Tibial nerve (tissue), 4 donors: ENCODE measurements at places on chromosomes 3 and 15. TPM values are rescaled to one million over a fixed set of nuclear protein-coding genes. Genes with fewer than 3 reads are reported as not detected.
A peak's percentile ranks its signal among the peaks of the same experiment; 100 is the strongest.

GRCh38 chr3:142850395-142851023, 38.4 kb downstream of the PCOLCE2 start:
- H3K4me1 ChIP-seq = no peaks in the 10 kb centered on the region
- H3K27ac ChIP-seq = no peak overlapping the region
- no peak overlapping the region for H3K4me3 ChIP-seq
- no peaks in the 10 kb centered on the region for H3K36me3 ChIP-seq

- peak overlapping the region; percentile 59 for H3K27ac ChIP-seq
- H3K36me3 ChIP-seq = no peaks in the 10 kb centered on the region
- no peak overlapping the region for H3K4me3 ChIP-seq
- DNase-seq = peak; percentile 56
- H3K4me1 ChIP-seq = no peaks in the 10 kb centered on the region
Observed at GRCh38 chr3:143786219-143787191, 61.8 kb downstream of the SLC9A9 start.

GRCh38 chr15:98840053-98840452, 167.5 kb downstream of the PGPEP1L start:
- H3K27ac ChIP-seq = no peak overlapping the region
- H3K4me3 ChIP-seq = no peak overlapping the region
- no peaks in the 10 kb centered on the region for H3K4me1 ChIP-seq
- H3K27me3 ChIP-seq = no peaks in the 10 kb centered on the region

- no peak overlapping the region for H3K27ac ChIP-seq
- no peaks in the 10 kb centered on the region for H3K4me1 ChIP-seq
- no peaks in the 10 kb centered on the region for H3K36me3 ChIP-seq
- DNase-seq = no peak
Observed at GRCh38 chr3:159635047-159635641, 353.5 kb upstream of the IL12A start.

- no peaks in the 10 kb centered on the region for H3K36me3 ChIP-seq
- H3K4me3 ChIP-seq = peak overlapping the region; percentile 77
- peak overlapping the region; percentile 99 for H3K27ac ChIP-seq
- no peaks in the 10 kb centered on the region for H3K4me1 ChIP-seq
Observed at GRCh38 chr15:90184786-90185704, 16.1 kb upstream of the SEMA4B start.

DNA sequence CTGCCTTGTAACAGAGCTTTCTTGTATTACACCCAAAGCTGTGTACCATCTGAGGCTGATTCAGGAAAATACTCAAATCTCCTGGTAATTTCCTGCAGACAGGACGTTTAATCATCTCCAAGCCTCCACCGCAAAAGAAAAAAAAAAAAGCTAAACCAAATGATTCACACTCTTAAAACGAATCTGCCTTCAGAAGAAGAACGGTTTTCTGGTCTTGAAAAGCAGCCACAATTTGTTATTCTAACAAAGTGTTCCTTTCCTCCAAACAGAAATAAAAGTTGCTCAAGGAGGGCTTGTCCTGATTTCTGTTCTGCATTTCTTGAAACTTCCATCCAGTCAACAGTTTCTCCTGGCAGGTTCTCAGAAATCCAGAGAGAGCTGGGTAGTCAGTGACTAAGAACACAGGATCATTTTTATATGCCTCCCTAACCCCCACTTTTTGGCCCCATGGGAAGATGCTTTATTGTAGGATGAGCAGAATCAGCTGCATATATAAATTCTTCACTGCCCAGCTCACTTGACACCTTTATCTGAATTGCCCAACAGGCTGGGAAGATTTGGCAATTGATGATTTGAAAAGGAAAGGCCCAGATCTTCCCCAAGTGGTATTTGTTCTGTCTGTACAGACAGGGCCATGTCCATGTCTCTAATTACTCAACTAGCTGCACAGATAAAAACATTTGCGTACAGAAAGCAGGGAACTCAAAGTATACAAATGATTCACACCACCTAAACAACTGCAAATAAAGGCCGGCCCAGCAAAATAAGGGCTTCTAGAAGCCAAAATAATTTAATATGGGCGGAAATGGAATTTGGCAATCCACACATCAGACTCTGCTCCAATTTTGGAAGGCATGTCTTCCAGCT, 41.0 kb upstream of the PRICKLE2 start:
- H3K4me3 ChIP-seq = peak overlapping the region; percentile 61
- no peaks in the 10 kb centered on the region for H3K36me3 ChIP-seq
- no peaks in the 10 kb centered on the region for H3K4me1 ChIP-seq
- DNase-seq = no peak
- peak overlapping the region; percentile 87 for H3K27ac ChIP-seq

DNA sequence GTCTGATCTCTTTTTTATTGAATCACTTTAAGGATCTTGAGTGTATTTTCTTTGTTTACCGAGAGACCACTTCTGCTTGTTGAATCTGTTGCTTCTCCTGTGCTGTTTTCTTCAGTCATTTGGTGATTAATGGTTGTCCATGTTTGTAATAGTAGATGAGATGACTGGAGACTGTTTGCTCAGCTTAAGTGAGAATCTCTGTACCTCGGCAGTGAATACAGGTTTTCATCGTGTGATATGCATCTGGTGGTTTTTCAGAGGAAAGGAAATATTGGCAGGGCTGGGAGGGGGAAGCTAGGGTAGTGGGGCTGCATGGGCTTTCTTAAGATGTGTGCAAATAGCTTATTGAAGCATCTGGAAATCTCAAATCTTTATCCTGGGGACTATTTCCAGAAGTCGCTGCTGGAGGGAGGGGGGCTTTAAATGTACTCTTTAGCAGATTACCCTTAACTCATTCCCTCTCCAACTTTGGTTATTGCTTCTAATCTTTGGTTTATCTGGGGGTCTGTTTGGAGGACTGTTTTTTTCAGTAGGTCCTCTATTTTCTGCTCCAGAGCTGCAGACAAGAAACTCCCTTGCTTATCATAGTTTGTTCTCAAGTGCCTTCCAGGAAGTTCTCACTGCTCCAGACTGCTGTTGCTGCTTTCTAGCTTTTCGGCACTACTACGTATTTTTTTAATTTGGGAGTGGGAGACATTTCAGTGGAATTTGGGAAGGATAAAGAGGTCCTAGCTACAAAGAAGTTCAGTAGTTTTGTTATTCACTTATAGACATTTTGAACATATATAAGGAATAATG, 19.4 kb downstream of the CMTM8 start:
- no peaks in the 10 kb centered on the region for H3K4me1 ChIP-seq
- DNase-seq = no peak
- no peaks in the 10 kb centered on the region for H3K36me3 ChIP-seq
- no peak overlapping the region for H3K27ac ChIP-seq

- no peak overlapping the region for H3K4me3 ChIP-seq
- H3K27me3 ChIP-seq = no peaks in the 10 kb centered on the region
- no peaks in the 10 kb centered on the region for H3K4me1 ChIP-seq
- H3K36me3 ChIP-seq = peaks cover 19% of the 10 kb centered on the region
- no peak for DNase-seq
- H3K27ac ChIP-seq = no peak overlapping the region
Observed at GRCh38 chr3:25532431-25533162, 104.5 kb downstream of the RARB start.

- H3K4me3 ChIP-seq = no peak overlapping the region
- no peaks in the 10 kb centered on the region for H3K27me3 ChIP-seq
- no peaks in the 10 kb centered on the region for H3K36me3 ChIP-seq
- no peak overlapping the region for H3K27ac ChIP-seq
- no peak for DNase-seq
- H3K4me1 ChIP-seq = no peaks in the 10 kb centered on the region
Observed at GRCh38 chr15:87609894-87610293, 646.6 kb downstream of the NTRK3 start.

DNA sequence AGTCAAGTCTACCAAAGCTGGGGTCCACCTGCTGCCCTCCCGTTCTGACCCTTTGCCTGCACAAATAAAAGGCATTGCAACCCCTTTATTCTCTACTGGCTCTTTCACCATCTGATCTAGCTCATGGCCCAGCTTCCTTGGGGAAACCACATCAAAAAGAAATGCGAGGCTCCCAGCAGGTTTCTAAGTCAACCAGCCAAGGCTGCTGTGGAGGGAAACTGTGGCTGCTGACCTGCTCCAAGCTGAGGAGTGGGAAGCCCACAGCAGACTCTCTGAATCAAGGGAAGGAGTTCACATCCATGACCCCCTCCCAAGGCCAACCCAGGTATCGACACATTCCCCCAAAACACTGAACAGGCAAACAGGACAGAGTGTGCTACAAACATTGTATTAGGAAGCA, 25.2 kb upstream of the SLCO2A1 start:
- H3K27me3 ChIP-seq = no peaks in the 10 kb centered on the region
- no peaks in the 10 kb centered on the region for H3K36me3 ChIP-seq
- no peak overlapping the region for H3K4me3 ChIP-seq

- H3K36me3 ChIP-seq = no peaks in the 10 kb centered on the region
- H3K27me3 ChIP-seq = no peaks in the 10 kb centered on the region
- no peak overlapping the region for H3K4me3 ChIP-seq
- no peaks in the 10 kb centered on the region for H3K4me1 ChIP-seq
Observed at GRCh38 chr3:31252216-31253185, 280.2 kb upstream of the STT3B start.

GABRG3 gene
- total RNA-seq = not detected

C3orf22 gene
- total RNA-seq = not detected
